ENCODE measurements at places on chromosomes 6 and 20.

- no peak for DNase-seq
These were observed 183.2 kb downstream of the DLL1 start for GRCh38 chr6:170107606-170108222.

DNA sequence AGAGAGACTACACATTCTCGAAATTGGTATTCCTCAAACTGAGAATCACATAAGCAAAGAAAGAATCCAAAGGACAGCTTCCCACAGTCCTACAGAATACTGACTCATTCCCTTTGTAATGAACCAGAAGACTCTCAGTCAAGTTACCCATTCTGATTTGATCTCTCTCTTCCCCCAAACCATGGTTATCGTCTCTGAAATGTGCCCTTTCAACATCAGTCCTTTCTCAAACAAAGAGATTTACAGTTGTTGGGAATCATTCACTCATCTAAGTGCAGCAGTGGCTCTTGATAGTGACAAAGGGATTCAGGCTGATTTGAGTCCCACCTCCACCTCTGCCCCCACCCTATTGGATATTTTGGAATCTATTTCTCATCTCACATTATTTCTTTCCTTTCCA lies 15.0 kb upstream of the RSPO3 start:
- no peak for DNase-seq

GRCh38 chr6:101125380-101125971 lies 244.3 kb upstream of the ASCC3 start:
- no peak for DNase-seq

GRCh38 chr20:4021906-4022305 lies 6.5 kb upstream of the RNF24 start:
- DNase-seq, result no peak

- DNase-seq, result no peak
These were observed 9.6 kb downstream of the L3MBTL3 start for GRCh38 chr6:130027948-130028347.

- DNase-seq, result no peak
These were observed 242.3 kb downstream of the TMEM242 start for GRCh38 chr6:157080986-157081391.

DNA sequence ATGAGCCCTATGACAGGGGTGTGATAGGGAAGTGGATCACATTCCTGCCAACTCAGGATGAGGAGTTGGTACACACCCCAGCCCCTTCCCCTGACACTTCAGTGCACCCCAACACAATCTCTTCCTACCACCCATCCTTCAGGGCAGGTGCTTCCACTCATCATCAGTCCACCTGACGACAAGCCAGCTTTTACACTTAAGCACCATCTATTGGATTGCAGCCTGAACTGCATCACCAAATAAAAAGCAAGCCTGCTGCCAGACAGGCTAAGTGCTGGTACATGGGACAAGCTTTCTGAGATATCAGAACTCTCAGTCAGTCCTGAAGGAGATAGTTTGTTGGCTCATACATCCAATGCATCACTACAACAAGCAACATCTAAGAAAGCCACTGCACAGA lies 69.0 kb upstream of the TMEM200A start:
- DNase-seq, result no peak

DNA sequence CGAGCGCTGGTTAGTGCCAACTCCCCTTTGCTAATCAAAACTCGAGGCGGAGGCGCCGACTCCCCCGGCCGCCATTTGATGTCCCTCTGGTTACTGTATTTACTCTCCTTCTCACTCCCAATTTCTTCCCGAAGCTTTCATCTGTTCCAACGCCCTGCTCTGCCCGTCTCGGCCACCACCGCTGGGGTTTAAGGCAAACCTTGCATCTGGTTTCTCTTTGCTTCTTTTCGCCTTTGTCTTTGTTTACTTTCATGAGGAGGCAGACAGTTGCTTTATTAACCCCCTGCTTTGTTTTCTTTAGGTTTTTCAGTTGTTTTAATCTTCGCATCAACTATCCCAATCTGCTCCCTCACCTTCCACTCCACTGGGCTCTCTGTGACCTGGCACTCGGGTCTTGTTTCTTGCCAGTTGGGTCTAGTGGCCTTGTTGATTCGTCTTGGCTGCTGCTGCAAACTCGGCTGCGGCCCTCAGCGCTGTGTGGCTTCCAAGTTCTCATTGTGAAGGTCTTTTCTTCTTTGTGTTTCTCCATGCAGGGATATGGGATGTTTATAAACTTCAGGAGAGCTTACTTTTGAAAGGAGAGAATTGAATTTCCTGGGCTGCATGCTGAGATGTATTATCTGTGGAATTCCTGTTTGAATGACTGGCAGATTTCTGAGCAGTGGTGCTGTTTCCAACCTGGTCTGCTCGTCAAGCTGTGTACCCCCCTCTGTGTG lies 155.1 kb downstream of the CDC5L start:
- no peak for DNase-seq

DNA sequence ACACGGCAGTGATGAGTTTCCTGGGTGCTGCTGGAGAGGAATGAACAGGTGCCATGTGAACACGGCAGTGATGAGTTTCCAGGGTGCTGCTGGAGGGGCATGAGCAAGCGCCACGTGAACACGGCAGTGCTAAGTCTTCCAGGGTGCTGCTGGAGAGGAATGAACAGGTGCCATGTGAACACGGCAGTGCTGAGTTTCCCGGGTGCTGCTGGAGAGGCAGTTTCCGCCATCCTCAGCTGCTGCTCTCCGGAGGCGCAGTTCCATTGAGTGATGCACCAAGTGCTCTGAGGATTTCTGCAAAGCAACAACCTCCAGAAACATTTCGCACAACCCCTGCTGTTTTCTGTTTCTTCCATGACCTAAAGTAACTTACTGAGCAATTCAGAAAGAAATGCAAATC lies 155.4 kb downstream of the SMOC2 start:
- DNase-seq, result no peak

GRCh38 chr6:122412001-122412400 lies 12.5 kb downstream of the HSF2 start:
- DNase-seq, result no peak

- DNase-seq, result no peak
These were observed 8.8 kb upstream of the OPN5 start for GRCh38 chr6:47773005-47773404.

DNA sequence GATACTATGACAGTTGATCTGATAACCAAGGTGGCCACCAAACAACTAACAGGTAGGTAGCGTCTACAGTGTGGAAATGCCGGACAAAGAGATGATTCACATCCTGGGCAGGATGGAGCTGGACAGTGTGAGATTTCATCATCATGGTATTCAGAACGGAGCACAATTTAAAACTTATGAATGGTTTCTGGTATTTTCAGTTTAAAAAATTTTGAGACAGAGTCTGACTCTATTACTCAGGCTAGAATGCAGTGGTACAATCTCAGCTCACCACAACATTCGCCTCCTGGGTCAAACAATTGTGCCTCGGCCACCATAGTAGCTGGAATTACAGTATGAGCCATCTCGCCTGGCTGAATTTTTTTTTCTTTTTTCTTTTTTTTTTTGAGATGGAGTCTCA lies 43.8 kb downstream of the CEP57L1 start:
- no peak for DNase-seq

DNA sequence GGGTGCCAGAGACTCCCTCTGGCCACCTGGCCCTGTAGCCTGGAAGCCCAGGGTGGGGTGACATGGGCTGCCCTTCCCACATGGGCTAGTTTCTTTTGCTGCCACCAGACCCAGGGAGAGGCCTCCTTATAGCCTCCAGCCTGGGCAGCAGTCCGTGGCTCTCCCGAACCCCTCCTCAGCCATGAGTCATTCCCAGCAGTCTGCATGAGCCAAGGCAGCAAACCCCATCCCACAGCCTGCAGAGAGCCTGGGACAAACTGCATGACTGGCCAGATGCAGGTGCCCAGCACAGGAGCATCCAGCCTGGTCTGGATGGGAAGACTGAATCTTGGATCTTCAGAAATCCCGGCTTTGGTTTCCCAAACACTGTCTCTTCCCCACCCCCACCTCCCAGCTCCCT lies 75.7 kb downstream of the MRPL14 start:
- no peak for DNase-seq

GRCh38 chr6:52649536-52650160 lies 21.3 kb upstream of the TMEM14A start:
- DNase-seq, result no peak

- DNase-seq, result no peak
These were observed 52.4 kb upstream of the ERVFRD-1 start for GRCh38 chr6:11163932-11164331.

DNA sequence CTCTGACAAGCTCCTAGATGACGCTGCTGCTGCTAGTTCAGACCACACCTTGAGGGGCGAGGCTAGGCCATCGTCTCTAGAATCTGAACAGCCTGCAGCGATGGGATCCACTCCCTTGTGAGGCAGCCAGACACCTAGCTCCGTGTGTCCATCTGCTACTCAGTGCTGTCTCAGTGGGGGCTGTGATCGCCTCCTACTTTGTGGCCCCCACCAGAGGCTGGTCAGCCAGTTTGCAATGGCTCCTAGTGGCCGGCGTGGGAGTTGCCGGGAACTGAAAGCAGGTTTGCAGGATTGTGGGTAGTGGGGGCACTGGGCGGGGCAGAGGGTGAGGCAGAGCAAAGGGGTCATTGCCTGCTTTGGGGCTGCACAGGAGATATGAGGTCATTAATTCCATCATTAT lies 2.8 kb downstream of the CCN5 start:
- no peak for DNase-seq

- DNase-seq, result no peak
These were observed 7.3 kb downstream of the VWA7 start for GRCh38 chr6:31769684-31770371.

GRCh38 chr6:95576218-95576997 lies 927 bp upstream of the MANEA start:
- DNase-seq, result no peak

DNA sequence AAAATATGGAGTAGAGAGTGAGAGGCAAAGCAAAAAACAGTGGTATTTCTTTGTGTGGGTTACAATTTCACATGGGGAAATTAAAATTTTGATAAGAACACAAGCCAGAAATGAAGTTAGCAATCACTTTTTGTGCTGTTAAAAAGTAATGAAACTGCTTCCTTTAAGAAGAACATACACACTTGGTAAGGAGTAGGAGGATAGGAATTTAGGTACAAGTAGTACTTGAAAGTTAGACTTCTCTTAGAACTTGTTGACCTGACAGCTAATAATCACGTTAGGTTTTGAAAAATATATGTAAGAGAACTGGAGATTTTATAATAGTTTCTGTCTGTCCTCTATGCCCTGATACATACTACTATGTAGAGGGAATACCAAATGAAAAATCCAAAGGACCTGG lies 260.8 kb downstream of the ADGRB3 start:
- DNase-seq, result no peak

DNA sequence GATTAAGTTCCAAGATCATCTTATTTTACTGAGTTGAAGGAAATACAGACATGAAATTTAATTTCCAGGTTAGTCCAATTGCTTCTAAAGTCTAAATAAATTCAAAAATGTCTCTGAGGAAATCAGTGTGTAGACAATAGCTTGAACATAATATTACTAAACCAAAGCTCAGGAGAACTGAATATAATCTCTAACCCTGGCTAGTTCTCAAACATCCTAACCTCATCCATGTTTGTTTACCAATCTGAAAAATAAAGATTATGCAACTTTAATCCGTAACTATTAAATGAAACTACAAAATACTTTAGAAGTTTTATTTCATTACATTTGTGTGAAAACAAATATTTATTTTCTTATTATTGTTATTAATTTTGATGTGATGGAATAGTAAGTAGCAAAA lies 387.2 kb downstream of the TBC1D32 start:
- DNase-seq, result no peak

GRCh38 chr20:53866794-53867740 lies 203.3 kb downstream of the BCAS1 start:
- DNase-seq, result no peak

- DNase-seq, result no peak
These were observed 24.7 kb downstream of the COX4I2 start for GRCh38 chr20:31662372-31662854.

- DNase-seq, result no peak
These were observed 14.3 kb upstream of the FOXP4 start for GRCh38 chr6:41531591-41532582.

- DNase-seq, result no peak
These were observed 389.2 kb upstream of the FLRT3 start for GRCh38 chr20:14726591-14726990.

DNA sequence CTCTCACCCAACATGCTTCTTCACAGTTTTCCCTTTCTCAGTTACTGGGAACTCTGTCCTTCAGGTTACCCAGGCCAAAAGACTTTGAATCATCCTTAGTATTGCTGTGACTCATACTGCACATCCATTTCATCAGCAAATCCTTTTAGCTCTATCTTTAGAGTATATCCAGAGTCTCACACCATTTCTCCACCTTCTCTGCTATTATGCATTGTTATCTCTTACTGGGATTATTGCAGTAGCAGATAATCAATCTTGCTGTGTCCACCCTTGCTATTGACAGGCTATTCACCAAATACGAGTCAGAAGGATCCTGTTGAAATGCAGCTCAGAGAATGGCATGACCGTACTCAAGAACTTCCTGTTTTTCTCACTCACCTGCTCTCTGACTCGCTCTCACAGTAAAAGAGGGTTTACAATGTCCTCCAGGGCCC lies 57.3 kb downstream of the BCKDHB start:
- DNase-seq, result no peak

GRCh38 chr6:47631269-47631772 lies 67.1 kb upstream of the ADGRF4 start:
- DNase-seq, result no peak

GRCh38 chr6:36610041-36610955 lies 16.1 kb downstream of the SRSF3 start:
- DNase-seq, result no peak

- DNase-seq, result no peak
These were observed 87.5 kb downstream of the SAMD5 start for GRCh38 chr6:147595961-147596360.

GRCh38 chr20:54219751-54220426 lies 12.0 kb downstream of the PFDN4 start:
- no peak for DNase-seq

DNA sequence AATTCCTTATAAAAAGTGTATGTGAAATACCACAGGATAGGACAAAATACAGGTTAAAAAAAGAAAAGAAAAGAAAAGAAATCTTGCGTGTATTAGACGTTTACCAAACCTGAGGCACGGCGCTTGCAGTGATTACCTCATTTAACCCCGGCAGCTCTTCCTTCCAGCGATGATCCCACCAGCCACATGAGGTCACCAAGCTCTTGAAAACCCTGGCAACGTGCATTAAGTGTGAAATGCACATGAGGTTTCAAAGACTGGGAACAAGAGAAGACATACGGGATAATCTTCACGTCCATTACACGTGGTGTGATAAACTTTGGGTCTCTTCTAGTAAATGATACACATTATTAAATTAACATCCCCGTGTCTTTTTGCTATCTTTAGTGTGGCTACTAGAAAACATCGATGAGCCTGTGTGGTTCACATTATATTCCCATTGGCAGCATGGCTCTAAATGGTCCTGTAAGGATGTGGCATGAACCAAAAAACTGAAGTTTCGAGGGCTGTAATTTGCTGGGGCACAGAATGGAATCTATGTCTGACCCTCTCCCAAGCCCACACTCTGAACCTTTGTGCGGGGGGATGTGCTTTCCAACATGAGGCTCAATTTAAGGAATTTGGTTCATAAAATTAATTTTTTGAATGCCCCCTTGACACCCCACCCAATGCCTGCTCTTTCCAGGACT lies 59.2 kb upstream of the THBS2 start:
- DNase-seq, result no peak

GRCh38 chr6:24721461-24722215 lies 2.7 kb upstream of the C6orf62 start:
- DNase-seq, result peak; percentile 87

GRCh38 chr20:64222291-64222735 lies 33.2 kb upstream of the PCMTD2 start:
- DNase-seq, result no peak

GRCh38 chr6:3333263-3333662 lies 74.5 kb downstream of the PSMG4 start:
- no peak for DNase-seq
